ENCODE measurements at places on chromosomes 2 and 18.

DNA sequence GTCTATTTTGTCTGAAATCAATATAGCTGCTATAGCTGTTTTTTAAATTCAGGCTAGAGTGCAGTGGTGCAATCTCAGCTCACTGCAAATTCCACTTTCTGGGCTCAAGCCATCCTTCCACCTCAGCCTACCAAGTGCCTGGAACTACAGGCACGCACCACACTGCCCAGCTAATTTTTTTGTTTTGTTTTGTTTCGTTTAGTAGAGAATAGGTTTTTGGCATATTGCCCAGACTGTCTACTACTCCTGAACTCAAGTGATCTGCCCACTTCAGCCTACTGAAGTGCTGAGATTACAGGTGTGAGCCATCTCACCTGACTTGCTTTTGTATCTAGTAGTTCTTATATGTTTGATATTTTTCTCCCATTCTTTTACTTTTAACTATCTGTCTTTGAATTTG lies 259.7 kb downstream of the CDH19 start:
- no peak for DNase-seq

- DNase-seq, result no peak
Observed at GRCh38 chr2:45973426-45973825, 322.0 kb downstream of the PRKCE start.

DNA sequence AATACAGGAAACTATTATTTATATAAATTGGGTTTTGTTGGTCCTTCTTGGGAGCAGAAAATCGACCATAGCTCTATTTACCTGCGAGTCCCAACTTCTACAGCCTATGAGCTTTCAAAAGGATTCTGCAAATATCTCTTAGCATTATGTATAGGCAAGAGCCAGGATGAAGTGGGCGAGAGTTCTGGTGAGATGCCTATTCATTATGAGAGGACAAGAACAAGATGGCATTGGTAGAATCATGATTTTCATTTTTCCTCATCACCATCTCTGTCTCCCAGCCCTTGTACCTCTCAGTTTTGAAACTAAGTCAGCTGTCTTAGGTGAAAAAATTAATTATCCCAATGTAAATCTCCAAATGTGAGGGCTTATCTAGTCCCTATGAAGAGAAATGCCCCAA lies 25.0 kb downstream of the WIPF1 start:
- no peak for DNase-seq

DNA sequence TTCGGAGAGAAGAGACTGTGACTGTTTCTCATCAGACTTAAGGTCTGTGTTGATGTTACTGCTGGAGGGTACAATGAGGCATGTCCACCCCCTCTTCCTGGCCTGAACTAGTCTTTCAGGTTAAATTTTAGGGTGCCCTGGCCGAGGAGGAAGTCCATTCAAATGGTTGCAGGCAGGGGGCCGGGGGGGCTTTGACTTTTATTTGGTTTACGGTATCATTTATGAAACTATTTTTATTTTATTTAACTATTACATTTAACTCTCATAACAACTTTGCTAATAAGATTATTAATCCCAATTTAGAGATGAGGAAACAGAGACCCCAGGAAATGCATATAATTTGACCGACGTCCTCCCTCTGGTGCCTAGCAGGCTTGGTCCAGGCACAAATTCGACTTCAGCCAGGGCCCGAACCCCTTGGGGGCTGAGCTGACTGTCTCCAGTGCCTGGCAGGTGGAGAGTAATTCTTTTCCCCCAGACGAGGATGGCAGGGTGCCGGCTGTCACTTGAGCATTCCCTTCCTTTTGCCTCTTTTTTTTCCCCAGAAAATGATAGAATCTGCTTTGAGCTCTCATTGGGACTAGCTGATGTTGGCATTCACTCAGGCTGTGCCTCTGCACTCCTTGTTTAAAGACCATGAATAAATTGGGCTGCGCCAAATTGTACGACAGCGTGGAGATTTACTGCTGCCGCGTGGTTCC lies 255.3 kb upstream of the SALL3 start:
- DNase-seq, result no peak

GRCh38 chr18:40355726-40356125 lies 1599.3 kb upstream of the PIK3C3 start:
- peak; percentile 93 for DNase-seq

- no peak for DNase-seq
Observed at GRCh38 chr18:8610459-8610851, 1.2 kb downstream of the RAB12 start.

DNA sequence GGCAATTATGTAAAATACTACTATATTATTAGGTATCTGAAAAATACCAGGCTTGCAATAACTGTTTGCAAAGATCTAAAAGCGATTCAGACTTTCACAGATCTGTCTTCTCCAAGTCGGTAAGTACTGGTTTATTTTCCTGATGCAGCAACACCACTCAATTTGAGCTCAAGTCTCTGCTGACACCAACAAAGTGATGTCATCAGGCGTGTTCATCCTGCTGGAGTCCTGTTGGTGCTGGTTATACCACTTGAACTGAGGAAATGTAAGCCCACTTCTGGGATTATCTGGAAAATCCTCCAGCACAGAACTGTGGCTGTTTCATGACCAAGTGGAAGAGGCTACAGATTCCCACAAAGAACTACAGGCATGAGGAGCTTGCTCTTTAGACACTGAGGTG lies 267.6 kb downstream of the BCL2 start:
- no peak for DNase-seq

- DNase-seq, result no peak
Observed at GRCh38 chr2:210475706-210476105, 853 bp downstream of the LANCL1 start.

DNA sequence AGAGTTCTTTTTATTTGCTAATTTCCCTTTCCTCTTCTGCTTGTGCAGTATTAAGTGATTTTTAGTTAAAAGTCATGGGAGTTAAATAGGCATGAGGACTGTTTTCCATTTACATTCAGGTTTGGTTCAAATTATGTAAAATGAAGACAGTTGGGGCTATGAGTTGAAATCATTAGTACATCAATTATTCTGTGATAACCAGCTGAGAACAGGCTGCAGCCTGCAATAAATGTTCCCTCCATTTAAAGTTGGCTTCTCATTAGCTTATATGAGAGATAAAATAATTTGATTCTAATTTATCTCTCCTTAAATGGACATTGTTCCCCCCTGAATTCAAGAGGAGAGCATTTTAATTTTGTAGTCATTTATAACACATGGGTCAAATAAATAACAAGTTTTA lies 48.3 kb downstream of the RHBDD1 start:
- DNase-seq, result no peak

DNA sequence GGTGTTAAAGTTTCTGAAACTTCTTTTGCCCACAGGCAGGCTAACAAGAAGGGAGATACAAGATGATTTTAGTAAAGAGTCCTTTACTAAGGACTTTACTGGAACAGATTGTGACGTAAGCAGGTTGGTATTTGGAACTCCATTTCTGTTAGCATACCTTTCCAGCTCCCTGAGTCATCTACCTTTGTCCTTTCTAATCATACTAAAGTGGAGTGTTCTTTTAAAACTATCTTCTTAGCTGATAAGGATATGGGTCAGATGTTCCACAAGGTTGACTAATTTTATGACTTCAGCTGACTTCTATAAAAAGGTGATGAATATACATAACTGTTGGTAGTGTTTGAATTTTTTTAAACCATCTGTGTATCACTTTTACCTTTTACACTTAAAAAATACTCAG lies 21.1 kb downstream of the UGP2 start:
- DNase-seq, result no peak

- no peak for DNase-seq
Observed at GRCh38 chr2:133331436-133331835, 236.8 kb downstream of the NCKAP5 start.

DNA sequence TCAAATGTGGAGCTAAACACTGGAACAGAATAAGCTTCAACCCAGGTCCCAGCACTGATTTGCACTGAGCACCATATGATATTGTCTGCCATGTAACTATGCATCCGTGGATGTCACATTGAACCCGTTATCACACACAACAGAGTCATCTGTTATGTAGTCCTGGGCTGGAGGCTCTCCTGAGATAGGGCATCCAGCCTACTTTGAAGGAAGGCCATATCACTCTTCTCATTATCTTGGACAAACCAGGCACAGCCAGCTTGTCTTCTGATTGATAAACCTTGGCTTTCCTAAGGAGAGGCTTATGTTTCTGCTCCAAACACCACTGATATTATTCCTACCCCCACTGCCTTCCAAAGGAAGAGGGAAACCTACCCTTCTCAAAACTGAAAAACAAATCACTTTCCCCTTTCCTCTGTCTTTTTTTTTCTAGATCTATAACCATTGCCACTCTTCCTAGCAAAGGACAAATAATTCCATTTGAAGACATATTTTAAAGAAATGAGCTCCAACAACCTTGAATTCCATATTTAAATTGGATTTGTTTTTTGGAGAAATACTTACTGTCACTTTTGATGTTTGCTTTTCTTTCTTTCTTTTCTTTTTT lies 16.4 kb downstream of the RSAD2 start:
- DNase-seq, result no peak

GRCh38 chr18:63320123-63320974 lies 780 bp upstream of the BCL2 start:
- peak; percentile 86 for DNase-seq

DNA sequence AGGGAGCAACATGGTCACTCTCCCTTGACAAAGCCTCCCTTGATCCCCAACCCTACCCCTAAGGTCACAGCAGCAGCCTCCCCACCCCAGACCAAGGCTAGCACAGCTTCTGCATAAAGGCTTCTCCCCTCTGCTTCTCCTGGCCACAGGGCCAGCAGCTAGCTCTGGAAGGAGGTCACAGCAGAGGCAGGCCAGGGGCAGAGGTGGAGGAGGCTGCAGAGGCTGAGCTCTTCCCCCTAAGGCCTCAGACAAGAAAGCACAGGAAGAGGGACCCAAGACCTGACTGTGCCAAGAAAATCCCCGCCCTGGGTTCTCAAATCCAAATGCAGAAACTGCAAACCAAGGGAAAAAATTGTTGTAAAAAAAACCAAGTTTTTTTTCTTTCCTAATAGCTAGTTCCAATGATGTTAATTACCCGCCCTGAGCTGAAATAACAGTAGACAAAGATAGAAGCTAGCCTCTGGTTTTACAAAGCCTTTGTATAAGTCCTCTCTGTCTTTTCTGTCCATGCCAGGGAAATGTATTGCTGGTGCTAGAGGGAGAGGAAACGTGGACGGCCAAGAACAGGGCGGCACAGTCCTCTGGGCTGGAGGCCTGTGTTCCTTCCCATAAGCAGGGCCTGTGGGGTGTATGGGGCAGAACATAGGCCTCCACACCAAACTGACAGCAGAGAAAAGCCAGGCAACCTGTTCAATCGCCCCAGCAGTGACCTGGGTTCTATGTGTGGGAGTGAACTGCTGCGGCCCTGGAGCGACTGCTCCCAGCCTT lies 79.5 kb downstream of the POLR1A start:
- no peak for DNase-seq

GRCh38 chr2:51698021-51698420 lies 666.1 kb upstream of the NRXN1 start:
- no peak for DNase-seq

GRCh38 chr18:28855524-28855923 lies 678.6 kb upstream of the CDH2 start:
- peak; percentile 27 for DNase-seq
